NCI-H2029 (cell line): ENCODE measurements at places on chromosomes 7 and 10.

GRCh38 chr7:99579956-99580777, 17.9 kb upstream of the TMEM225B start:
- DNase-seq = no peak

GRCh38 chr10:21518149-21518640, 7.3 kb downstream of the SKIDA1 start:
- peak; percentile 60 for DNase-seq

- no peak for DNase-seq
Observed at GRCh38 chr10:95336702-95337101, 45.9 kb upstream of the PDLIM1 start.

DNA sequence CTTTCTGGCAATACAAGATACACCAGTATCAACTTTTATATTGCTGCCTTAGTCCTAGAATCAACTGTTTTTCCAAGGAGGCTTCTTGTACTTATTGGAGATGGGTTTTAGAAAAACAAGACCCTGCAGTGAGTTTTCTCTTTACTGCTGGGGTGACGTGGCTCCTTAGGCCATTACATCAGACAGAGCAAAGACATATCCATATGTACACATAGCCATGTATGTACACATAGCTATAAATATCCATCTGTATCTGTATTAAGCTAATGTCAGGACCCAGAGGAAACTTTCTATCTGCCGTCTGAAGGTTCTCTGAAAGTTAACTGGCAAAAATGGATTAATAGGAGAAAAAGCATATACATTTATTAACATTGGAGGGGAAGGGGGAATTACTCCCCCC, 607.4 kb downstream of the POM121L12 start:
- no peak for DNase-seq

DNA sequence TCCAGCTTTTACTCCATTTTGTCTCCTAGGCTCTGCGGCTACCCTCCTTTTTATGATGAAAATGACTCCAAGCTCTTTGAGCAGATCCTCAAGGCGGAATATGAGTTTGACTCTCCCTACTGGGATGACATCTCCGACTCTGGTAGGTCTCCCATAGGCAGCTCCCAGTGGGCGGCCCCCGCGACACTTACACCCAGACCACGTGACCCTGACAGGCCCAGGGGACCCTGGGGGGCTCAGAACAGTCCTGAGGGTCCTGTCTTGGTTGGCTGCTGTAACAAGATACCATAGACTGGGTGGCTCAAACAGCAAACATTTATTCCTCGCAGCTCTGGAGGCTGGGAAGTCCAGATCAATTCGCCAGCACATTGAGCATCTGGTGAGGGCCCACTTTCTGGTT, 187.3 kb downstream of the CCDC3 start:
- DNase-seq = no peak

- DNase-seq = no peak
Observed at GRCh38 chr10:127576740-127577161, 27.6 kb downstream of the NPS start.

GRCh38 chr7:98400542-98401340, at the start of gene BAIAP2L1:
Gene BAIAP2L1 (minus strand): TSS chr7:98401090. CDS start chr7:98400852, 238 bp downstream.
- peak; percentile 91 for DNase-seq

DNA sequence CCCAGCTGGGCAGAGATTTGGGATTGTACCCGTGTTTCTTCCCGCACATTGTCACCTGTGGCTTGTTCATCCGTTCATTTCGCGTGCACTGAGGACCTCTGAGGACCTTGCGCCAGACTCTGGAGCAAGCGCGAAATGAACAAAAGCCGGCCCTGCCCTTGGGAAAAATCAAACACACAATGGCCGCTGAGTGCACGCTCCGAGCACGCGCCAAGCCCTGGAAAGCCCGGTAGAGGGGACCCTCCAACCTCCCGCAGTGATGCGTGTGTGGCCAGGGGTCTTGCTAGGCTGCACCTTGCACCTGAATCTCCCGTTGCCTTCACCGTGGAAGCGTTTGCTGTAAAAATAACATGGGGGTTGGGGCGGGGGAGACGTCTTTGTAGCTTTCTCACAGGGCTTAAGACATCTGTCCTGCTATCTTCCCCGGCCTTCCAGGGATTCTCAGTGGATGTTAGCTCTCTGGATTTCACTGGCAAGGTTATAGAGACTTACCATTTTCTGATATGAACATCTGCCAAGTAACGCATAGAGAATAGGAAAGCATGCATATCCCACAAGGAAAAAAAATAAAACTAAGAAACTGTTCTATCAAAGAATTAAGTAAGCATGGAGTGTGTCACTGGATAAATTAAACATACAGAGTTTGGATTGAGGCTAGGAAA, 37.3 kb downstream of the ZNF777 start:
- no peak for DNase-seq

- DNase-seq = no peak
Observed at GRCh38 chr10:33498391-33498891, 164.0 kb upstream of the NRP1 start.

DNA sequence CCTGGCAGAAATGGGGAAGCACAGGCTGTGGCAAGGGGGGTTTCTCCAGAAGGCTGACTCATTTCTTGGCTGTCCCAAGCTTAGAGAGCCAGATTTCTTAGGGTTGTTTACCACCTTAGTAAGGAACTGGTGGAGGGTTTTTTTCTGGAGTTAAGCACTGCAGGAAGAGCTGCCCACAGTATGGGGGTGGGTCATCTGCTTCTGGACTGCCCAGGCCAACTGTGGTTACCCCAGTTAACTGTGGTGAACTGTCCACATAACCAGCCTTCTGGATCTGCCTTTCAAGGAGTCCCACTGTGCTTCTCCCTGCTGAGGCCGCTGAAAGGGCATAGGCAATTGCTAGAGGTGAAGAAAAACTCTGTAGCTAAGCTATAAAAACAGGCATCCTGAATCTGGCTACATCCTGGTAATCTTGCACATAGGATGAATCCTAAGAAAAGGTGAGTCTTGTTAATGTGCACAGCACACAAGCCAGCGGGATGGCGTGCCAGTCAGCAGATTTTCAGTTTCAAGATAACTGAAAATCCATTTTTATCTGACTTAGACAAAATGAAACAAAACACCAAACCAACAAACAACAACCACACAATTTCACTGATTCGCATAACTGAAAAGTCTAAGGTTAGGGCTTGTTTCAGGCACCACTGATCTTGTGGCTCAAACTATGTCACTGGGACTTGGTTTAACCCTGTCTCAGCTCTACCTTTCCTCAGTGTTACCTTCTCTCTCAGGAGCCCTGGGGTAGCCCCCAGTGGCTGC, 21.6 kb upstream of the TSPAN33 start:
- DNase-seq = no peak
